Left lobe of liver (tissue), 2 donors: ENCODE measurements at places on chromosomes 5 and 9. TPM values are rescaled to one million over a fixed set of nuclear protein-coding genes. Genes with fewer than 3 reads are reported as not detected.

DNA sequence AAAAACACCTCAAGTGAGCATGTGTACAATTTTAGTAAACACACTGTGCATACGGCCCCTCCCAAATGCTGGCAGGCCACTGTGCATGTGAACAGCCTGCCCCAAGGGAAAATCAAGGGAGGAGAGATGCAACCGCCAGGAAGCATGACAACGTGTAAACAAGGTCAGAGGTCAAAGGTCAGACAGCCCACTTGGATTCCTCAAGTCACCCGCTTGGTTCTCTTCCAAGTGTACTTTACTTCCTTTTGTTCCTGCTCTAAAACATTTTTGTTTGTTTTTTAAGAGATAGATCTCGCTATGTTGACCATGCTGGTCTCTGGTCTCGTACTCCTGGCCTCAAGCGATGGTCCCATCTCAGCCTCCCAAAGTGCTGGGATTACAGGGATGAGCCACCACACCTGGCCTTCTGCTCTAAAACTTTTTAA is 126.7 kb upstream of the SHB start:
- DNase-seq, result no peak

DNA sequence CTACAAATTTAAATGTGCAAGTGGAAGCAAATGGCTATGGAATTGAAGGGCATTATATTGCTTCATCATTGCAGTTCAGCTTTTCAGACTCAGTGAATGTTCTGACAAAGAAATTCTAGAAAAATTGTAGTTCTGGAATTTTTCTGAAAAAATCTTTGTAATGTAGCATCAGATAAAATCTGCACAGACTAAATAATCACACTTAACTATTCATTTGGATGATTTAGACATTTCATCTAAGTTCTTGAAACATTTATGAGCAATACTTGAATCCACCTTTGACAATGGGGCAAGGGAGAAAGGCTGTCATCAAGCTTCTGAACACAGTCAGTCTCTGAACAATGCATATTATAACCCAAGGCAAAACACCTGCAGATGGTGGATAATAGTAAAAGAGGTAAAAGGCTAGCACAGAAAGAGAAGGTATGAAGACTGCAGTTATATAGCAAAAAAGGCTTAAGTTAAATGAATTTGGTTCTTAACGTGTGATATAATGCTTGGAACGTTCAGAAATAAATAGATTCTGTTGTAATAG is 1352.0 kb upstream of the NUDT12 start:
- DNase-seq, result no peak

- DNase-seq, result no peak
These were observed 8.4 kb upstream of the TNC start for GRCh38 chr9:115126404-115126803.

GRCh38 chr5:140220032-140220697 is 45.2 kb downstream of the CYSTM1 start:
- no peak for DNase-seq

DNA sequence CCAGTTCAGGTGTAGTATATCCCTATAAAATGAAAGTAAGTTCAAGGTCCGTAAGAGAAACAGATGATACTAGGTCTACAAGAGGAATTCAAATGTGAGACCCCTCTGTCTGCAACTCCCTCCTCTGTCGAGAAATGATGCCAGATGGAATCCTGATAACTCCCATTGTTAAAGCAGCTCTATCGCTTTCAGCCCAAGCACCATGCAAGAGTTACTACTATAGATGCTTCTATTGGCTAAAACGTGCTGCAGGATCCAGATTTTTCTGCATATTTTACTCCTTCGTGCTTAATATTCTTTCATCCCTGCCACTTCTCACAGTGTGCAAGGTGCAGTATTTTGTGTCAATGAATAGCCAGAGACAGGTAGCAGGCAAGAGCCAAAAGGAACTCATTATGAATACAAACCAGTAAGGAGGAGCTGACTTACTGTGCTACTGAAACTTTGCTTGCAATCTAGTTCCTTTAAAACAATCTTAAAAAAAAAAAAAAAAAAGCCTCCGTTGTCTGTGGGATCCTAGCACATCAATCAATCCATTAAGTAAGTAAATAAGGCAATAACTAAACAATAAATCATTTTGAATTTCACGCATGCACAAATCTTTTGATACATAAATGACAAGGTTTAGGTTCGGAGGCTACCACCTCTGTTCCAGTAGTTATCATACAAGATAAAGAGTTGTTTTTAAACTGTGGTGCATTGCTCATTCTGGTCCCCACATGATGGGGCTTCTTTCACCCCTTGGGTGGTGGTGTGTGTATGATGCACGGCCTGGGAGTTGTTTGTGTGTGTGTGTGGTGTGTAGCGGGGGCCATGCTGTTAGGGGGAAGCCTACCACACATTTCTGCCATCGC is 151.1 kb upstream of the MPDZ start:
- no peak for DNase-seq

GRCh38 chr9:120875643-120875953 is 1.4 kb downstream of the PHF19 start:
- no peak for DNase-seq

GRCh38 chr9:112020680-112021596 is 124.3 kb downstream of the UGCG start:
- DNase-seq, result no peak

- DNase-seq, result no peak
These were observed 160.9 kb downstream of the LPAR1 start for GRCh38 chr9:110877374-110877773.

- no peak for DNase-seq
These were observed 20.9 kb downstream of the TRAF2 start for GRCh38 chr9:136907011-136907914.

GRCh38 chr9:97140566-97140965 is 101.6 kb upstream of the CTSV start:
- DNase-seq, result no peak

DNA sequence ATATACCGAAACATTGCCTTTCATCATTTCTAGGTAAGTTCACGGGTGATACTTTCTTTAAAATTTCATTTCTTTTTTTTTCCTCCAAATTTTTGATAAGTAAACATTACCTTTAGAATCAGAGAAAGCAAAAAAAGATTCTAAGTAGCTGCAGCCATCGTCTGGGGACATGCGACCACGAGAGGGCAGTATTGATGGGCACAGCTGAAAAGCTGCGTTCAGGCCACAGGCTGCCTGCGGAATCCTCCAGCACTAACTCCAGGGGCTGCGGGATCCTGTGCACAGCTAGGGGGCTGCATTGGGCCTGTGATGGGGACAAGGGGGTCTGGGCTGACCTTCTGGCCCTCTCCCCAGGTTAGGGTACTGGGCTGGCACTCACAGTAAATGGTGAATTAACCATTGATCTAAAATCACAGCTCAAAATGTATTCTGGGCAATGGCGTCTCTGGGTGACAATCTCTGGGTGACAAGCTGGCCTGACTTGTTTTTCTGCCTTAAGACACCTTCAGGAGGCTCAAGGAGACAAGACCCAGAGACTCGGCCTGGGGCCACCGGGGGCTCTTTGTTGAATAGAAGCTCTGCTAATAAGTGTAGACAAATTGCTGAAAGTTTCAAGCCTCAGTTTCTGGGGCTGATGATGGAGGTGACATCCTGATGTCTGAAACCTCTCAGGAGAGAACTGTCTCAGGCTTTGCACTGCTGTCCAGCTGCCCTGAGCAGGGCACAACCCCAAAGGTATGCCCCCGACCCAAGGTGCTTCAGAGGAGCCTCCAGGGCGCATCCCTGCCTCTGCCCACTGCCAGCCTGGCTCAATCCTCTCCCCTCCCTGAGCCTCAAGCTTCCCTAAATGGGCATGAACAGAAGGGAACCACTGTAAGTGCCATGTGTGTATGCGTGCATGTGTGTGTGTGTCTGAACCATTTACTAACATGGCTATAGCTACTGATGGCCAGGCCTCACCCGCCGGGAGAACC is 44.3 kb upstream of the SARDH start:
- DNase-seq, result no peak

GRCh38 chr9:114467226-114467750 is 38.0 kb downstream of the WHRN start:
- DNase-seq, result no peak

DNA sequence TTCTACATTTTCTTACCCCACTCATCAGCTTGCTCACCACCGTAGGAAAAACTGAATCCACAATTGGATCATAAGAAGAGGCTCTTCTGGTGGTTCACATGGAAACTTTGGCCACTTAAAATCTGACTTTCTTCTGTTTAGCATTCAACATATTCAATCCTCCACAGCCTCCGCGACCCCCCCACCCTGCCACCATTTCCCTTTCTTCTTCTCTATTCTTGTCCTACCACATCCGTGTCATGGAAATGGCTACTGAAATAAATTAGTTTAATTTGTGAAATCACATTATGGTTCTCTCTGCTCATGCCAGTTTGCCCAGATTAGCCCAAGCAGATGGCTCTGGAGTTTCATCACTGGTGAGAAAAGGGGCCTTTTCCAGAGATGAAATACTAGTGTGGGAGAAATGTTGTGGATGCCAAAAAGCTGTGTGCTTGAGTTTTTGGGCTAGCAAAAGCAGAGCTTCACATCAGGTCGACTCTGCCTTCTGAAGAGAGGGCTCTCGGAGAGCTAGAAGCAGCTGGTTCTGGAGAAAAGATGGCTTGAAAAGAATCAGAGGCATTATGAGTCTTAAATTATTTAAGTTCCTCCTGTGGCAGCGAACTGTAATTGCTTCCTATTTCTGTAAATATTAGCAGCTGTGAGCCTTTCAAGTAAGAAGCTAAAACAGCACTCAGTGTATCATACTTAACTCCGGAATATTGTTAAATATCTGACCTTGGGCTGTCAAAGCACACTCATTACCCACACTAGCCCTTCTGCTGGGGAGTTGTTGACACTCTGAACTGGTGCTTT is 107.1 kb downstream of the MAT2B start:
- DNase-seq, result no peak

DNA sequence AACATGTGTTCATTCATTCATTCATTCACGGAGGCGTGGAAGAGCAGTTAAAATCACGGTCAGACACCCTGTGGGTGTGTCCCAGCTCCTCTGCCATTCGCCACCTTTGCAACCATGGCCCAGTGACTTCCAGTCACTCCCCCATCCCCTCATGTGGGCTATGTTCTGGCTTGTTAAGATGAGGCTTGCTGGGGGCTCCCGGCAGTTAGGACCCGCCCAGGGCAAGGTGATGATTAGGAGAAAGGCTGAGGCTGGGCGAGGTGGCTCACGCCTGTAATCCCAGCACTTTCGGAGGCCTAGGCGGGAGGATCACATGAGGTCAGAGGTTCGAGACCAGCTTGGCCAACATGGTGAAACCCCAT is 24.9 kb upstream of the PTGES start:
- DNase-seq, result no peak

DNA sequence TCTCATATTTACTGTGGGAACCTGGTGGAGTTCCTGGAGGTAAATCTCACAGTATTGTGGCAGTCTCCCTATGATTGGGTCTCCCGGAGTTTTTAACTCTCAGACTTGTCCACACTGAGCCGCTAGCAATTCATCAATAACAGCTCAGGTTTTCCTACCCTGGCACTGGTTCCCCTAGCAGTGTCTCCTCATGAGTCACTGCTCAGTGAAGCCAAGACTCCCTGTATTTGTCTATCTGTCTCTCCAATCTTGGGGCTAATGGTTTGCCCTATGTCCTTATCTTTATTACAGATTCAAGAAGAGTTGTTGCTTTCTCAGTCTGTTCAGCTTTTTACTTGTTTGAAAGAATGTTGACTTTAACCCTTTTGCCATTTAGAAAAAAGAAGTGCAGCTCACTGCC is 176.7 kb upstream of the FGF10 start:
- no peak for DNase-seq

- DNase-seq, result no peak
These were observed 760 bp downstream of the ALDH1B1 start for GRCh38 chr9:38393128-38393796.

- DNase-seq, result no peak
These were observed 103.2 kb upstream of the ALDH1B1 start for GRCh38 chr9:38289236-38289865.

DNA sequence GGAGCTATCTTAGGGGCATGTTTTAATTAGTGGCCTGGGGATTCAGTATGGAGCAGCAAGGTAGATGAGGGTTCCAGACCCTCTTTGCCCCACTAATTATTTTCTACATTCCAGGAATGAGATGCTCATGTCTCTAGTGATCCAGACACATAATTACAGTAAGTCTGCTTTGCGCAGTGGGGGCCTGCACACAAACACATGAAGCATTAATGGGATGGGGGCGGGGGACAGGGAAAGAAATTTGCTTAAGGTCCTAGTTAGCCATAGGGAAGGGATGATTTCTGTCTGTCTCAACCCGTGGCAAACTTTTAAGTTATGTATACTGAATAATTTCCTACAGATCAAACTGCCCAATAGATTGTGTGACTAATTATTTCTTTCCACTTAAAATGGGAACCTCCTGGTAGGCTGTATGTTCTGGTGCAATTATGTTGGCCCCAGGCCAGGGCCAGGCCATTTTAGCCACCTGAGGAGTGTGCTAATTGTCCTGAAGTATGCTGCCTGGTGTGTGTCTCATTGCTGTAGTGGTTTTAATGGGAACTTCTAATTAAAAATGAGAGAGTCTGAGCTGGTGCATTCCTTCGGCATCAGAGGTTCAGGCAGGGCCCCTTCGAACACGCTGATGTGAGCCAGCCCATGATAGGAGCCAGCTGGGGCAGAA is 134.4 kb downstream of the PTTG1 start:
- no peak for DNase-seq

Gene FAF2
- 16.5 TPM for total RNA-seq

Gene LRRC19
- total RNA-seq, result 0.55 TPM

Gene SLC27A6
- total RNA-seq, result 0.10 TPM

Gene LCN15
- total RNA-seq, result not detected

Gene TLE1
- total RNA-seq, result 36.6 TPM

Gene GFI1B
- total RNA-seq, result 0.15 TPM

Gene SNCAIP
- total RNA-seq, result 0.23 TPM
